Naive thymus-derived CD4-positive, alpha-beta T cell (primary cell): ENCODE measurements at places on chromosomes 1 and 21. TPM values are rescaled to one million over a fixed set of nuclear protein-coding genes. Genes with fewer than 3 reads are reported as not detected.

- no peak overlapping the region for H3K4me3 ChIP-seq
- no peak overlapping the region for H3K27ac ChIP-seq
- H3K36me3 ChIP-seq, result no peaks in the 10 kb centered on the region
- H3K4me1 ChIP-seq, result no peaks in the 10 kb centered on the region
- no peak for DNase-seq
These were observed 193.1 kb upstream of the DAB1 start for GRCh38 chr1:57616921-57617320.

GRCh38 chr1:33259879-33260278 lies 3.6 kb downstream of the ZNF362 start:
- peaks cover 32% of the 10 kb centered on the region for H3K4me1 ChIP-seq
- DNase-seq, result no peak
- H3K27ac ChIP-seq, result no peak overlapping the region
- no peaks in the 10 kb centered on the region for H3K27me3 ChIP-seq
- H3K36me3 ChIP-seq, result no peaks in the 10 kb centered on the region

- no peaks in the 10 kb centered on the region for H3K4me1 ChIP-seq
- no peaks in the 10 kb centered on the region for H3K27me3 ChIP-seq
- no peak overlapping the region for H3K27ac ChIP-seq
These were observed 93.1 kb upstream of the ETS2 start for GRCh38 chr21:38712664-38713063.

GRCh38 chr1:174605198-174605597 lies 157.4 kb downstream of the GPR52 start:
- H3K36me3 ChIP-seq, result no peaks in the 10 kb centered on the region
- DNase-seq, result no peak
- H3K27ac ChIP-seq, result no peak overlapping the region
- H3K4me1 ChIP-seq, result no peaks in the 10 kb centered on the region

GRCh38 chr21:32184485-32184884 lies 94.4 kb downstream of the MIS18A start:
- no peak for DNase-seq
- H3K4me3 ChIP-seq, result no peak overlapping the region
- no peaks in the 10 kb centered on the region for H3K36me3 ChIP-seq
- H3K27me3 ChIP-seq, result no peaks in the 10 kb centered on the region

CD247 gene
- 437 TPM for polyA plus RNA-seq

INAVA gene
- not detected for polyA plus RNA-seq
